ENCODE measurements at places on chromosomes 13 and 19. TPM values are rescaled to one million over a fixed set of nuclear protein-coding genes. Genes with fewer than 3 reads are reported as not detected.

- DNase-seq, result no peak
Measured at GRCh38 chr19:28933039-28933438, 279.9 kb downstream of the UQCRFS1 start.

Gene LGI4
- total RNA-seq, result 9.0 TPM

DNA sequence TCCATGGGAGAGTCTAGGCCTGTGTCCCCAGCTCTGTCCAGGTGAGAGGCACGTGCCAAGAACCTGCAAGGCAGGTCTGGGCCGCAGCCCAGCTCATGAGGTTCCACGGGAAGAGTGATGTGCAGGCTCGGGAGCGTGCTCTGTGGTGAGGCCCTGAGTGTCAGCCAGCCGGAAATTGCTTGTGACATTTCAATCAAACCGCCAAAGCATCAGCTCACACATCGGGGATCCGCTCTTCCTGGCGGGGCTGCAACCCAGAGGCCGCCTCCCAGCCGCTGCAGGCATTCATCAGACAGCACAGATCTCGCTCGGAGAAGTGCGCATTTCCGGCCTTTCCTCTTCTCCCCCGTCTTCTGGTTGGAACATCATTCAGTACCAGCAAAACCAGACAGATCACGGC lies 109.3 kb downstream of the KDM4B start:
- DNase-seq, result peak; percentile 23

- no peak for DNase-seq
Measured at GRCh38 chr13:70795484-70795883, 687.2 kb upstream of the KLHL1 start.

Gene SSBP4
- 36.4 TPM for total RNA-seq
